ENCODE measurements at places on chromosomes 4 and X. TPM values are rescaled to one million over a fixed set of nuclear protein-coding genes. Genes with fewer than 3 reads are reported as not detected.

The LINC00632 gene
- polyA plus RNA-seq = not detected

The GAGE2A gene
- not detected for polyA plus RNA-seq

The ADGRG4 gene
- polyA plus RNA-seq = not detected

The EMCN gene
- not detected for polyA plus RNA-seq

The SOX3 gene
- not detected for polyA plus RNA-seq

The FREM3 gene
- polyA plus RNA-seq = not detected

The MID1 gene
- 2.1 TPM for polyA plus RNA-seq

The FGF16 gene
- not detected for polyA plus RNA-seq

The WDR45 gene
- polyA plus RNA-seq = 41.0 TPM

The SSX3 gene
- not detected for polyA plus RNA-seq

The LARP1B gene
- polyA plus RNA-seq = 10.2 TPM

The ODAPH gene
- 0.87 TPM for polyA plus RNA-seq

The LRAT gene
- 0.02 TPM for polyA plus RNA-seq

All from foreskin keratinocyte (primary cell).